ENCODE measurements at places on chromosomes 16 and 17.

- no peak for DNase-seq
Measured at GRCh38 chr17:1894753-1895339, 65.0 kb downstream of the RPA1 start.

GRCh38 chr16:88380619-88381018, 2.1 kb upstream of the ZNF469 start:
- DNase-seq, result no peak

DNA sequence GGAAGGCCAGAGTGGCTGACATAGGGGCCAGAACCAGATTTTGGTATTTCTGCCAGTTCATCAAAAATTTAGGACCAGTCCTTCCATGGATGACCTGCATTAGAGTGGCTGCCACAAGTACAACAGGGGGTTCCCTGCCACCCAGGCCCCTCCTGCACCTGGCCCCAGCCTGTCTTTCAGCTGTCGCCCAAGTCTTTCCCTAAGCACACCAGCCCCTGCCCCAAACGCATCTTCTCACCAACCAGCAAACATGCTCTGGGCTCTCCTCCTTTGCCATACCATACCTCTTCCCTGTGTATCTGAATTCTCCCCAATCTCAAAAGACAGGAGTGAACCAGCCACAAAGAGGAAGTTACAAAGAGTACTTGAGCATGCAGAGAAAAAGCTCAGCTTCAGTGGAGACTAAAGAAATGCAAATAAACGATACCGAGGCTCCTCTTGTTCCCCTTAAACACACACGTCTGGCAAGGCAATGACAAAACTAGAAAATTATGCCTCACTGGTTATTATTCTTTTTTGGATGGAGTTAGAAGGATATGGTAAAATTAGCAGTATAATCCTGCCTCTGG, 130.6 kb downstream of the DYNLRB2 start:
- no peak for DNase-seq

DNA sequence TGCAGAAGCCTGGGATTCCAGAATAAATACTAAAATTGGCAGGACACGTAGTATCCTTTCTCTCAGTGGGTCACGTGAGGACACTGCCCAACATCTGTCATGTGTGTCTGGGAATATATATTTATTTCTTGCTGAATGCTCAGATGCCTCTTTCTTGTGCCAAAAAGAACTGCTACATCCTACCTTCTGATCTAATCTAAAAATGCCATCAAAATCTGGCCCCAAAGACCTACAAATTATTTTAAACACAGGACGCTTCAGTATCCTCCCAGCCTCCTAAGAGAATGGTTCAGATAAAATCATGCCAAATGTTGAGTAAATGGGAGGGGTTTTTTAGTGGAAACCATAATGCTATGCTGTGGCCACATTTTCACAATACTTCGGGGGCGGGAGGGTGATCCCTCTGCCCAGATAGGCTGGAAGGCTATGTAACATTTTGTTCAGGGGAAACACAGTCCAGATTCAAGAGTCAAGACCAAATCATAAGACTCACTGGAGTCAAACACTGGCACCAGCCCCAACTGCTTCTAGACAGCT, 22.9 kb upstream of the CORO6 start:
- no peak for DNase-seq

DNA sequence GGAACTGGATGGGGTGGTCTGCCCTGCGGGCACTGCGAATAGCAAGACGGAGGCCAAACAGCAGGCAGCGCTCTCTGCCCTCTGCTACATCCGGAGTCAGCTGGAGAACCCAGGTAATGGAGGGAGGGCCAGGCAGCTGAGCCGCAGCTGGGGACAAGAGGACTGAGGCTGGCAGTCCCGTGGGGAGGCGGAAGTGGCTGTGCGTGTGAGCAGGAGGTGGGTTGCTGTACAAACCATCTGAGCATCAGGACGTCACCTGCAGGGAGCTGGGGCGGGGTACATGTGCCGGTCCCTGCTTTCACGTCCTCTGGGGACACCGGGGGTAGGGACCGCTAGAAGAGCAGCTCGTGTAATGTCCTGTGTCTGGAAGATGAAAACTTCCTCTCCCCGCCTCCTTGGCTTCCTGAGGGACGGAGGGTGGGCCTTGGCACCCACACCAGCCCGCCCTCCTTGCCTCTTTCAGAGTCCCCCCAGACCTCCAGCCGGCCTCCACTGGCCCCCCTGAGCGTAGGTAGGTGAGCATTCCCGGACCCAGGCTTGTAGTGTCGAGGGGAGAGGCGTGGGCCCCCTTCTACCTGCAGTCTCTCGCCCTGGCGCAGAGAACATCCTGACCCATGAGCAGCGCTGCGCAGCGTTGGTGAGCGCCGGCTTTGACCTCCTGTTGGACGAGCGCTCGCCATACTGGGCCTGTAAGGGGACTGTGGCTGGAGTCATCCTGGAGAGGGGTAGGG, 3.7 kb downstream of the ADAD2 start:
- DNase-seq, result peak; percentile 18

GRCh38 chr16:88497561-88498462, 44.7 kb downstream of the ZFPM1 start:
- no peak for DNase-seq

DNA sequence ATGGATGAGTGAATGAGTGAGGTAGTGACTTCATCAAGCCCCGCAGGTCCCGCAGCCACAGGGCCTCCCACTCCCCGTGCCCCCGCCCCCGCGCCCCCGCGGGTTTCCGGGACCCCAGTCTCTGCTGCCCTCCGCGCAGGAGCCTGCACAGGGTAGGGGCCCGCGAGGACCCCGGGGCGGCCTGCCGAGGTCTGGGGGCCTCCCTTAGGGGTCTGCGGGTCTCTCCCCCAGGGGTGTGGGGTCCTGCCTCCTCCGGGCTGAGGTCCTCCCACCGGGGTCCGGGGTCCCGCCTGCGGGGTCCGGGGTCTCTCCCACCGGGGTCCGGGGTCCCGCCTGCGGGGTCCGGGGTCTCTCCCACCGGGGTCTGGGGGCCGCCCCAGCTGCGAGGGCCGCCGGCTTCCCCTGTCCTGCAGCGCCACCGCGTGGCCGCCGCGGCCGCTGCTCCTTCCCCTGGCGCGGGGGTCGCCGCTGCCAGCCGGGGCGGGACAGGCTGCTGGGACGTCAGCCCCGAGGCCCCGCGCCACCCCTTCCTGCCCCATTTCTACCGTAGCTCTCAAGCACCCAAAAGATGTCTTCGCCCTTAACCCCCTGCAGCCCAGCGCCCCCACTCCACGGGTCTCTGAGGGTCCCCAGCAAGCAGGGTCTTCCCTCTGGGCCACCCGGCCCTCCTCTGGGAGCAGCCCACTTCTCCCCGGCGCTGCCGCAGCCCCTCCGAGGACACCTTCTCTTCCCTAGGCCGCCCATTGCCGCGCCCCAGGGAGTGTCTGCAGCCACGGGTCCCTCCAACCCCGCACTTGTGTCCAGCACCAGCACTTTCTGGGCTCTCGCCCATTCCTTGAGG, 10.4 kb upstream of the CHMP6 start:
- peak; percentile 40 for DNase-seq

DNA sequence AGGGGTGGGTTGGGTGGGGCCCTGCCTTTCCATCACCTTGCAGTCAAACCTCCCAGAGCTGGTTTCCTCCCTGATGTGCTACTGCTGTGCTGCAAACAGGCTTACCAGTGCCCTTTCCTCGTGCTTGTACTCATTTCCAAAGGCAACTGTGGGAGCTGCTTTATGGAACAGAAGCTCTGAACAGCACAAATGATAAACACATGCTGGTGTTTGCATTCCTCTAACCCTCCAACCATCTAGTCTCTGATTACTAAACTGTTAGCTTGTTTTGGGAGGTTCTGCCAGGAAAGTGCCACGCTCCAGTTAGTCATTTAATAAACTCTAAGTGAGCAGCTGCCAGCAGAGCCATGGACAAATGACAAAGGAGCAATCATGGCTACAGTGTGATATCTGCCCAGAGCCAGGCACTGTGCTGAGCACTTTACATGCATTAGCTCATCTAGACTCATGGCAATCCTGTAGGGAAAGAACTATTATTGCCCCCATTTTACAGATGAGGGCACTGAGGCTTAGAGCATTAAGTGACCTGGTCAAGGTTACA, 110.4 kb downstream of the VAT1L start:
- no peak for DNase-seq

Measured in CD4-positive, alpha-beta T cell treated with Interleukin-1 beta for 1 hour (primary cell).